D341Med (cell line): ENCODE measurements at places on chromosomes 1 and 21.
A peak's percentile ranks its signal among the peaks of the same experiment; 100 is the strongest.

DNA sequence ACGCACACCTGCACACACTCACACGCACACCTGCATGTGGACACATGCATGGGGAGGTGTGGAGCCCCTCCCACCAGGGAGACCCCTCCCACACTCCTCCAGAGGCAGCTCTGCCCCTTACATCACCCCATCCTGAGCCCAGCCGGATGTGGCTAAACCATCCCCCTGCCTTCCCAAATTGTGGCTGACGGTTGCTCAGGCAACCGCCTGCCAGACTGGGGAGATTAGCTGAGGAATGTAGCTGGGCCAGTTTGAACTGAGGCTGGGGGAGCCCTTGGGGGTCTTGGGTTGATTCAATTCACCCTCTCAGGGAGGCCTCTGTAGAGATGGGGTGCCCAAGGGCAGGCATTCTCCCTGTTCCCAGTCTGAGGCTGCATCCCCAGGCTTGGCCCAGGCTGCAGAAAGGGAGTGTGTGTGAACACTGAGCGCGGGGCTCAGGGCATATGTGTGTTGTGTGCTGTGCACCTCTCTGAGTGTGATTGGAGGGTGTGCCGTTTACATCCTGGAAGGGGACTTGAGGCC, 12.9 kb downstream of the PTPRU start:
- DNase-seq: peak; percentile 66

DNA sequence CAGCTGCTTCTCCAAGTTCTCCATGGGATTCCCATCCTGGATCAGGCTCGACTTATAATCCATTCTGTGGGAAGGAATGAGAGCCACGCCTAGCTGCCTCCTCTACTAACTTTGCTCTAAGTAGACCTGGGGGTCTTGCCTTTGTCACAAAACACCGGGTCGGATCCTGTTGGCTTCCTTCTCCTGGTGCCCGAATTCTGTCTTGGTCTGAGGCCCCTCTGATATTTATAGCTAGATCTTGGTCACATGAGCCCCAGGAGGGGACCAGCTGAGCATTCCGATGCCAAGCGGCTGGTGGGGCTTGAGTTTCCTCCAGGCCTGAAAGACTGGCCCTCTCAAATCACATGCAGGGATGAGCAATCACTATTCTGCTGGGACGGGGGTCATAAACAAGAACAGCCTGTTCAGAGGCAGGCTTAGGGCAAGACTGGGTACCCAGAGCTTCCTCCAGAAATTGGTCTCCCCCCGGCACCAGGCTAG, at the start of gene TRIM63:
Gene TRIM63, minus strand, starts transcription at position 199 of the 480 bp plus-strand sequence. Its CDS starts 136 bp downstream, at position 63.
- DNase-seq: no peak

- DNase-seq: no peak
These were observed 1.1 kb downstream of the USP48 start for GRCh38 chr1:21781815-21782348.

DNA sequence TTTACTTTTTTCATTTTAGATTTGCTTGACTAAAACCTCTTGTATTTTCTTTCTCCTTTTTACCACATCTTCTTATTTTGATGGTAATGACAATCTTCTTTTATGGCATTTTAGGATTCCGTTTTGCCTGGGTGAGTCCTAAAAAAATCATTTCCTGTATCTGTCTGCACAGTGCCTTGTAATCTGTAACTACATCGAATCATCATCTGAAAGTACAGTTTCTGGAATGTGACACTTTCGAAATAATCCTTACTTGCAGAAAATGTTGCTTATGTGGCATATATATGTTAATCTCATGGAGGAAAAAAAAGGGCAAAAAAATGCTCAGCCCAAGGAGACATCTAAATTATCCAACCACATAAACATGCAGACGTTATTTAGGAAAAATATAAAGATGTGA, 29.0 kb downstream of the GREM2 start:
- no peak for DNase-seq

DNA sequence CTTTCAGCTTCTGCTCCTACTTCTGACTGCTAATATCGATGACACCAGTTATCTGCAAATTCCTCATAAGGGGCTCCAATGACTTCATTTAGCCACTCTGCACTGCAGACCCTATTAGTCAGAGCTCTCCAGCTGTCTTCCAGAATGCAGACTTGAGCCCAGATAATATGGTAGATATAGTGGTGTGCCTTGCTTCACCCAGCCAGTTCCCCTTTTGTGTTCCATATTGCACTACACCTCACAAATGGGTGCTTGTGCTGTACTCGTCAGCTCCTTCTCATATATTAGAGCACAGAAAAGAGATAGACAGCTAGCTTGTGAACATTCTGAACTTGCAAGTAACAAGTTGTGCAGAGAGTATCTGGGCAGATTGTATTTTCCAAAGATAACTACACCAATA, 23.7 kb upstream of the COG2 start:
- no peak for DNase-seq
